ENCODE measurements at places on chromosomes 2 and 18. TPM values are rescaled to one million over a fixed set of nuclear protein-coding genes. Genes with fewer than 3 reads are reported as not detected.

- DNase-seq = no peak
These were observed 110.9 kb downstream of the FTCDNL1 start for GRCh38 chr2:199740111-199740428.

DNA sequence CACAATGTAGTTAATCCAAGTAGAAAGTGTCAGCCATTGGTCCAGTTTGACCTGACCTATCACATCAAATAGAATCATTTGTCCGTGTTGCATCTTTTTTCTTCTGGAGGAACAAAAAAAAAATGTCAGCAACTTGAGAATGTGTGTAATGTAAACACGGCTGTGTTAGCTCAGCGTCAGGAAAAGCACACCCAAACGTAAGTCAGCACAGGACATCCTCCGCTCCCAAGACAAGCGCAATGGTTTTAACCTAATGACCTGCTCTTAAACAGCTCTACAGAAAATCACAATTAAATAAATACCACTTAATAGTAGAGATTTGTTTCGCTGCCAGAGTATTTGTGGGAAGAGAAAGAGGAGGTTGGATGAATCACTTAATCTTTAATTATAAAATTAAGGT, 59.4 kb downstream of the OSR1 start:
- no peak for DNase-seq

DNA sequence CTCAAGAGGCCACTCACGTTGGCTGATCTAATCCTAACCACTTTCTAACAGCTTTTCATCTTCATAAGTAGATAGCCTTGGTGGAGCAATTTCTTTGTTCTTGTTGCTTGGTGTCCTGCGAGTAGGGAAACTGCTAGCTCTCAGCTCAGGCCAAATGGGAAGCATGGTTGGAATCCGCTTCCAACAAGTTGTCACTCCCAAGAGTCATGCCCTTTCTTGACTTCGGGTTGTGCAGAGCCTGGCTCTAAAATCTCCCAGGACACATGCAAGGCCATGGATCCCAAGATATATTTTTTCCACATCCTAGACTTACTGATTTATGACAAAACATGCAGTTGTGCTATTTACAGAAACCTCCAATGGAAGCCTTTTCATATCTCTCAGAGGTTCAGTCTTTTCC, 7.3 kb upstream of the MATN3 start:
- no peak for DNase-seq

GRCh38 chr2:25132299-25132635, 36.1 kb downstream of the POMC start:
- no peak for DNase-seq

DNA sequence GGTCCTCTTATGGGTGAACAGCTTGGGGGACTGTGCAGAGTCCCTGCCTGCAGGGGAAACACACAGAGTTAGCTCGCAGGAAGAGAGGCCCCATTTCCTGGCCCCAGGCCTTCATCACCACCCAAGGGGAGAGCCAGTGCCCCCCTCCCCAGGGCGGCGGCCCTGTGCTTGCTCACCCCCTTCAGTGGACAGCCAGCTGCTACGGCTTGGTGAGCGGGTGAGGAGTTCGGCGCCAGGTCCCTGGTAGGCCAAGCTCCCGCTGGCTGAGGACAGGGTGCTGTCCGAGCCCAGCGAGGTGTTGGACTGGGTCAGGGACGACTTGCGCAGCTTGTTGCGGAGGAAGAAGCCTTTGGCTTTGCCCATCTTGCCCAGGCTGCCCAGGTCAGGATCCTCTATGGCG, 17.2 kb upstream of the SFXN5 start:
- no peak for DNase-seq

ARMC9 gene
- 16.8 TPM for total RNA-seq

GRCh38 chr2:170267071-170267470, 89.1 kb downstream of the MYO3B start:
- no peak for DNase-seq
